NCI-H1092 treated with DMSO at 0.1 percent for 48 hours (cell line): ENCODE measurements at places on chromosomes 4 and X.

DNA sequence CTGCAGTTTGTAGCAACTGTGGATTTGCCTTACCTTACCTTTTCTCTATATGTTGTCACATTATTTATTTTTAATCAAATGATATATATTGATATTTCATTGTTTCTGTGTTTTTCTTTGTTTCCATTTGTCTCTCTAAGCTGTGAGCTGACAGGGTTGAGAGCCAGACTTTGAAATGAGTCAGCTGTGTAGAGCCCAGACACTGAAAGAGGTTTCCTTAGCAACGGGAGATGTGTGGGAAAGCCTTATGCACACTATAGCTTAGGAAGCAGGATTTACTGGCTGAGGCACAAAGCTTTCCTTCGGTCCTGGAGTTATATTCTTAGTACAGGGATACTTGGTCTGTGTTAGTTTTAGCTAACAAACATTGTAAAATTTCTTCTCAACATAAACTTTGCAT lies 192.2 kb downstream of the FGF13 start:
- peak; percentile 77 for DNase-seq

GRCh38 chr4:24611575-24611974 lies 27.2 kb upstream of the DHX15 start:
- DNase-seq = no peak

GRCh38 chr4:95445251-95445650 lies 103.5 kb downstream of the UNC5C start:
- DNase-seq = no peak

DNA sequence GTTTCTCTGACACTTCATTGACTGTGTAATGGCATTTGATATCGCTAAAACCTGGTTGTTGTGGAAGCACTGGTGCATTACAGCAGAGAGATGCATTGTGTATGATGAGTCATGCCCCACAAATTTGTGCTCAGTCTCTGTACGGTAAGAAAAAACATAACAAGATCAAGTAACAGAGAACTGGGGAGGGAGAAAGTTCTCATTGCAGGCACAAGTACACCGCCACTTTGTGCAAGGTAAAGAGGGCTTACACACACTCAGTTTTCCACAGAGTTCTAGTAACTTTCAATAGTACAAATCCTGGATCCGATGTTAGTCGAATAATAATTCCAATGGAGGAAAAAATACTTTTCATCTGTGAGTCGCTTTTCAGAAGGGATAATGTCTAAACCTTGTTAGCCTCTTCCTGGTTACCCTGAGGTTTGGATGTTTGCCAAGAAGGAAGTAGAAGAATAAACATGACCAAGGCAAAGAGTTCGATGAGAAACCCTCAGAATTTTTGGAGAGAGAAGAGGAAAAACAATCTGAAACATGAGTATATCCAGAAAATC lies 512.5 kb upstream of the SLIT2 start:
- no peak for DNase-seq

DNA sequence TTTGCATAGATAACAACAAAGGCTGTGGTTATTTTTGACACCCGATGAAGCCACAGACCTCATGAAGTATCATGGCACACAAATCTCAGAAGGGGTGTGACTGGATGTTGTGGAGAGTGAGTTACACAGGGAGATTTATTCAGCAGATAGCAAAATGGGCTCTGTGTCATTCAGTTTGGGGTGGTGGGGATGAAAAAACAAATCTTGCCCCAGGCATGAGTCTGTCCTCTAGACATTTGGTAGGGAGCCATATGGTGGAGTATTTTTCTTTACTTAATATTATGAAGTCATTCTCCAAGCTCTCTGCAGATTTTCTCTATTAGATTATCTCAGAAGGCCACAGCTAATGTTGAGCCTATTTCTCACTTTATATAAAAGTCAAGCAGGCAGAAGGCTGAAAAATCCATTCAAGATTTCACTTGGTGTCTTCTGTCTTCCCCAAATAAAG lies 277.1 kb upstream of the TENM3 start:
- DNase-seq = no peak

GRCh38 chrX:39900777-39901170 lies 197.0 kb downstream of the BCOR start:
- peak; percentile 66 for DNase-seq

DNA sequence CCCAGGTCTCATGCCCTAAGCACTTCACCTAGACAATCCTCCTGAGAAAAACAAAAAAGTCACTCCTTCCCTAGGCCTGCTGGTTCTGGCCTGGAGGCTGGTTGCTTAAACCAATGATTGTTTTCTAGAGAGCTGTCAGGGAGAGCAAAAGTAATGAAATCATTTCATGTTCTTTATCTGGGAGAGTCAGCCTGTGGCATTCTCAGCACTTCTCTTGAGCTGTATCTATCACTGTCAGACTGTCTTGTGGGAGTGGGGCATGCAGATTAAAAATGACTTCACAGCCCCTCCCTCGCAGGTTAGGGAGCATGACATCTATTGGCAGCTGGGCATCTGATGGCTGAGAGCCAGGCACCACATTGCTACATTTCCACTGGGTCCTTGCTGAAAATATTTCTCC lies 20.4 kb upstream of the TMEM154 start:
- no peak for DNase-seq

DNA sequence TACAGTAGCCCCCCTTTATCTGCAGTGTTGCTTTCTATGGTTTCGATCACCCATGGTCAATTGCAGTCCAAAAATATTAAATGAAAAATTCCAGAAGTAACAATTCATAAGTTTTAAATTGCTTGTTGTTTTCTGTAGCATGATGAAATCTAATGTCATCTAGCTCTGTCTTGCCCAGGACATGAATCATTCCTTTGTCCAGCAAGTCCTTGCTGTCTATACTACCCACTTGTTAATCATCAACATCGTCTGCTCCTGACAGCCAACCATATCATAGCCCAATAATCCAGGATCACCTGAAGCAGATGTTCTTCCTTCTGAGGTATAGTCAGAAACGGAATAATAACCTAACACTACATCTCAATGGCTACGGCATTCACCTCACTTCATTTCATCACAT lies 79.8 kb downstream of the ADAMTS3 start:
- no peak for DNase-seq

DNA sequence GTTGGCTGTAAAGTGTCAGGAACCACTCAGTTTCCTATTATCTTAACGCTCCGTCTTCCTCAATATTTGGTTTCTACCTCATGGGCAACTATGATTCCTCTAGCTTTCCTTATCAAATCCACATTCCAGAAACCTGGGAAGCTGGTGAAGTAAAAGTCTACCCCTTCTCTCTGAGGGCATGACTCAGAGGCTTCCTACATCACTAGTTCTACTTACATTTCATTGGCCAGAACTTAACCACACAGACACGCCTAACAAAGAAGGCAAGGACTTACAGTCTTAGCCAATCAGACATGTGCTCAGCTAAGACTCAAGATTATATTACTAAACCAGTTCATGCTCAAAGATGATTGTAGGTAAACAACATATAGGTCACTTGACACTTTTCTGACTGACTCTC lies 30.4 kb downstream of the COX7B2 start:
- no peak for DNase-seq

DNA sequence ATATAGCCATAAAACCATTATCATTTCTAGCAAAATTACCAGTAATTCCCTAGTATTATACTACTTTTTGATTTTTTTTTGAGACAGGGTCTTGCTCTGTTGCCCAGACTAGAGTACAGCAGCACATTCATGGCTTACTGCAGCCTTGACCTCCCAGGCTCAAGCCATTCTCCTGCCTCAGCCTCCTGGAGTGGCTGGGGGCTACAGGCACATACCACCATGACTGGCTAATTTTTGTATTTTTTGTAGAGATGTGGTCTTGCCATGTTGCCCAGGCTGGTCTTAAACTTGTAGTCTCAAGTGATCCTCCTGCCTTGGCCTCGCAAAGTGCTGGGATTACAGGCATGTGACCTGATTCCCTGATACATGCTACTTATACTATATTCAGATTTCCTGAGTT lies 13.7 kb downstream of the N4BP2 start:
- no peak for DNase-seq

DNA sequence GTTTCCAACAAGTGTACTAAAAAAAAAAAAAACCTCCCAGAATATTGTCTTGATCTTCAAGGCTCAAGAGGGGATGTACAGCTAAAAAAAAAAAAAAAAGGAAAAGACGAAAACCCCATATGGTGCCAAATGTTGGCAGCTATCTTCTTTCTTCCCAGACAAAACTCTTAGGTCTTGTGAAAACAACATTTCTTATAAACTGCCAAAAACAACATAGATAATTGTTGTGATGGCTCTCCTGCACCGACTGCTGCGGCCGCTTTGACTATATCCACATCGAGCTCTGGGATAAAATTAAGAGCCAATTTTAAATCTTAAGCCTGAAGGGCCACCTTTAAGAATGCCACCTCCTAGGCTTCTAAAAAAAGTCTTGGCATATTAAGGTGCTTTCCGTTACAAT lies 23.5 kb downstream of the PDGFC start:
- DNase-seq = no peak

GRCh38 chrX:118370921-118371624 lies 25.2 kb downstream of the WDR44 start:
- no peak for DNase-seq

GRCh38 chr4:61520681-61521160 lies 320.6 kb downstream of the ADGRL3 start:
- DNase-seq = no peak

DNA sequence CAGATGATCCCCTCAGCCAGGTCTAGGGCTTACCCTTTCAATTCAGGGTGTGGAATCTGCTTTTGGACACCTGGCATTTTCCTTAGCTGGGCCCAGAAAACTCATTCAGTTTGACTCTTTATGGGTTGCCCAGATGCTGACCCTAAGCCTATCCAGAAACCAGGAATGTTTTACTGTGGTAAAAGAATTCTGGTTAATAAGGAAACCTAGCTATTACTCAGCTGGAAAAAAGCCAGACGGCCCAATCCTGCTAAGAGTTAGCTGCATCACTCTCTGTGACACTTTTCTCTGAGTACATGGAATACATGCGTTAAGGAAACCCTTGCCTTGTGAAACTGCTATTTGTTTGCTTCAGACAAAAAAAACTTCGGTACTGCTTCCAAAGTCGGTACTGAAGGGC lies 28.0 kb downstream of the ING2 start:
- DNase-seq = no peak

- DNase-seq = no peak
Observed at GRCh38 chrX:28910487-28910886, 323.2 kb downstream of the IL1RAPL1 start.

DNA sequence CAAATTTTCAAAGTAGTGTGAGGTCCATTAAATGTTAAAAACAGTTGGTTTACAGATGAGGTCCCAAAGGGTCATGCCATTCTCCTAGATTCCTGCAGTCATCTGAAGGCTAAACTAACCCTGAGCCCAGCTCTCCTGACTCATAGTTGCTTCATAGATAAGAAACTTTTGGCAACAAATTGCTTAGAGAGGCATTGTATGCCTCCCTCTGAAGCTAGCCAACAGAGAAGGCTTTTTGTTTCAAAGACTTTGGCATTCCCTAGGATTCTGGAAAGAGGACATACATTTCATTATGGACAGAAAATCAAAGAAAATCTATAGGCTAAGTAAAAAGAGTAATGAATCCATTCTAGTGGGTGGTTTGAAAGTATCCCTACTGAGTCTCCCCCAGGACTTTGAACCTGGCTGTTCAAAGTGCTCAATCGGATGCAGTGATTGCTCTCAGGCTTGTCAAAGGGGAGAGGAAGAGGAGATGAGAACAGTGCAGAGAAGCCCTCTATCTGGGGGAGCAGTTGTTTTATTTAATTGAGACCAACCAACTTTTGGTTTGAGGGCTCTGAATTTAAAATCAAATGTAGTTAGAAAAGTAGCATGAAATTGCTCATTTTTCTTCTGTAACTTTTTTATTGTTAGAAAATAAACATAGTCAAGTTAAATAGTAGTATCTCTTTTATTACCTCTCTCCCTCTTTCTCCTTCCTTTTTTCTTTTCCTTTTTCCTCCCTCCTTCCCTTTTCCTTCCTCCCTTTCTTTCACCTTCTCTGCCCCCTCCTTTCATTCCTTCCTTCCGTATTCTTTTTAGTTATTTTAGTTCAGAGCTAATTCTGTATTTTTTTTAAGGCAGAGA lies 72.3 kb upstream of the ZNF518B start:
- DNase-seq = no peak

DNA sequence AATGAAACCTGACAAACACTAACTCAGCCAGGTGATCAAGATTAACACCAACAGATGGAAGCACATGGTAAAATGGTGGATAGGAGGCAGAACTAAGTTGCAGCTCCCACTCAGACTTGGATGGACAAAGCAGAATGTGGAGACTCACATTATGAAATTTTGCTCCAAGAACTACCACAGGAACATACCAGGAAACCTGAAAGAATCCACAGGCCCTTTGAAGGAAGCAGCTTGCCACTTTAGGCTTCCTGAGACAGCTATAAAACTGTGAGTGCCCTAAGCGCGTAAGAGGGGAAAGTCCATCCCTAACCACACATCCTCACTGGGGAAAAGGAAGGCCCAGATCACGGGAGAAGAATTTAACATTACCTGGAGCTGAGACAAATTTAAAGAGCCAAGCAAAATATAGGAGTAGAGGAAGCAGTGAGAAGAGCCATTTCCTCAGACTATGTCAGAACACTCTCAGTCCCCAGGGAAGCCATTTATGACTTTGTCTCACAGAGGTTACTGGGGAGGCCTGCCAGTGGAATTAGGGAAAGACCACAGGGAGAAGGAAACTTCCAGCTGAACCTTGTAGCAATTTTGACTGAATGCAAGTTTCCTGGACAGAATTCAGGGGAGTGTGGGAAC lies 224.5 kb downstream of the TEX13C start:
- no peak for DNase-seq

GRCh38 chr4:187827631-187828030 lies 167.9 kb upstream of the ZFP42 start:
- no peak for DNase-seq

GRCh38 chrX:47573341-47574075 lies 8.7 kb upstream of the TIMP1 start:
- DNase-seq = no peak
